ENCODE measurements at places on chromosomes 5 and 9. TPM values are rescaled to one million over a fixed set of nuclear protein-coding genes. Genes with fewer than 3 reads are reported as not detected.

DNA sequence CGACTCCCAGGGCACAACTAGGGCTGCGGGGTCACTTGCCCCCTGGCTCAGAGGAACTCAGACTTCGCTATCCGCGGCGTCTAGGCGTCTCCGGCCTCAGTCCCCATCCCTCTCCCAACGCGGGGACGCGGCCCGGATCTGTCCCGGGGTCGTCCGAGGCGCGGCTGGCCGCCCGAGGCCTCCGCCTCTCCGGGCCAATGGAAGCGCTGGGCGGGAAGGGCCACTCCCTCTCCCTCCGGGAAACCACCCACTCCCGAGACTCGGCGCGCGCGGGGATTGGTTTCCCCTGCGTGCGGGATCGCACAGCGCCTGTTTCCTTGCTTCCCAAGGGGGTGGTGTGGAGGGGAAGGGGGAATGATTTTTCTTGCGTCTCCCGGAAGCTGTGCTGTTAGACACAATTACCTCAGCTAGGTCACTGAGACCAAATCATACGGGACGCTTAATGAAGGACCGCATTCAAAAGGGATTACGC lies 38.3 kb downstream of the NR2F1 start:
- DNase-seq: no peak

DNA sequence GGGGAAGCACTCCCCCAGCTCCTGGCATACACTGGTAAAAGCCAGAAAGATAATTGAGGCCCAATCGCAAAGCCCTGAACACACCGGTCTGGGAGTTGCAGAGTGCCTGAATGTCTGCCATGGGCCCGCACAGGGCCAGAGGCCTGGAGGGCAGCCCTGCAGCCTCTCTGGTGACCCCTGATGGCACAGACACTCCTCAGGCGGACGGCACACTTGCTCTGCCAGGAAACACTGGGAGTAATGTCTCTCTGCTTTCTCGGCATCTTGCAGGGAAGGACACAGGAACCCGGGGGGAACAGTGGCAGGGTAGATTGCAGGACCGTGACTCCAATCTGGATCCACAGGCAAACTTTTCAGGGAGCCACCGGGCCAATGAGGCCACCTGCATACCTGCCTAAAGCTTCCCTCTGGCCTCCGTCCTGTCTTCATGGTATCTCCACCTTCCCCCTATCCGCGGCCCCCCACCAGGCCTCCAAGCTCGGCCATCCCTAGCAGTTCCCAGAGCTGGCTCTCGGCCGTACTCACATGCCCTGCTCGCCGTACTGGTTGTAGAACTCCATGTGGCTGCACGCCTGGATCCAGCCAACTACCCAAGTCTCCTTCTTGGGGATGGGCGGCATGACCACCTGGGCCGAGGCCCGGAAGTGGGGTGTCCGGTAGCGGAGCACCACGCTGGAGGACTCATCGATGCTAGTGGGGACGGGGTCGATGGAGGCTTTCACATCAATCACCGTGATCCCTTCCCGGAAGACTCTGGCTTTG lies 797 bp downstream of the FAM78A start:
- DNase-seq: peak; percentile 76

- DNase-seq: no peak
These were observed 116.5 kb downstream of the PDE4D start for GRCh38 chr5:59777028-59777427.

DNA sequence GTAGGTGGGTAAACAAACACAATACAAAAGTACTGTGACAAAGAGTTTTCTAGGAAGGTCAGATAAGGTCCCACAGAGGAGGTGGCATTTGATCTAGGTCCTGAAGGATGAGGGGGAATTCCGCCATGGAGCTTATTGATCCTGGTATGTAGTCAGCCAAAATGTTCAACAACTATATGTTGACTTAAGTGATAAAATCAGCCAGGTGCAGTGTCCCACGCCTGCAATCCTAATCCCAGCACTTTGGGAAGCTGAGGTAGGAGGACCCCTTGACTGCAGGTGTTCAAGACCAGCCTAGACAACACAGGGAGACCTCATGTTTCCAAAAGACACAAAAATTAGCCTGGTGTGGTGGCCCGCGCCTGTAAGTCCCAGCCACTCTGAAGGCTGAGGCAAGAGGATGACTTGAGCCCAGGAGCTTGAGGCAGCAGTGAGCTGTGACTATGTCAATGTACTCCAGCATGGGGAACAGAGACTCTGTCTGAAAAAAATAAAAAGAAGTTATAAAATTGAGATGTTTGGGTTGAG lies 46.4 kb upstream of the PLIN2 start:
- no peak for DNase-seq

DNA sequence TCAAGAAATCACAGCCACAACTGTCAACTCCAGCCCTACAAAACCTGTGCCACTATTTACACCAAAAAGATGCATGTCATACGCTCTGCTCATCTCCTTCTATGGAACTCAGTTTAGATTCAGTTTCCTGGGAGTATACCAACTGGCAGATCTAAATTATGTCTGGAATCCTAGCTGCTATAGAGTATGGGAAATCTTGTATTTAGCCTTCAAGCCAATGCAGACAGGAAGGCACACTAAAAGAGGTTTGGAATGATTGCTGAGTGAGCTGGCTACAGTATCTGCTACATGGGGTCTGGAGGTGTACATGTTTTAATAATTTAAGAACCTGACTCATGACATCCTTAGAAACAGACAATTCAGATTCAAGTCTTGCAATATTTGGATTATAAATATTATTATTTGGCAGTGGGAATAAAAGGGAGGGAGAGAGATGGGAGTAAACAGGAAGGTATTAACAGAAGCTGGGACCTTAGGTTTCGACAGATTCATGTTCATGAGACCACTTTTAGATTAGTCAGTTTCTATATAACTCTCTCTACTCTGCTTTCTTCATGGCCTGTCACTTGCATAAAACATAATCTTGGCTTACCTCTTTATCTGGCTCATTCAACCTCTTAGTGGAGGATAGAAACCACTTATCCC lies 178.8 kb upstream of the HAPLN1 start:
- no peak for DNase-seq

Gene NUTM2G
- total RNA-seq: not detected

Gene S1PR3
- total RNA-seq: 3.6 TPM

All from Peyer's patch (tissue), 4 donors.